ENCODE measurements at places on chromosomes 16 and 17.

- peak; percentile 50 for DNase-seq
Measured at GRCh38 chr17:13002761-13003453, 14.9 kb downstream of the ELAC2 start.

DNA sequence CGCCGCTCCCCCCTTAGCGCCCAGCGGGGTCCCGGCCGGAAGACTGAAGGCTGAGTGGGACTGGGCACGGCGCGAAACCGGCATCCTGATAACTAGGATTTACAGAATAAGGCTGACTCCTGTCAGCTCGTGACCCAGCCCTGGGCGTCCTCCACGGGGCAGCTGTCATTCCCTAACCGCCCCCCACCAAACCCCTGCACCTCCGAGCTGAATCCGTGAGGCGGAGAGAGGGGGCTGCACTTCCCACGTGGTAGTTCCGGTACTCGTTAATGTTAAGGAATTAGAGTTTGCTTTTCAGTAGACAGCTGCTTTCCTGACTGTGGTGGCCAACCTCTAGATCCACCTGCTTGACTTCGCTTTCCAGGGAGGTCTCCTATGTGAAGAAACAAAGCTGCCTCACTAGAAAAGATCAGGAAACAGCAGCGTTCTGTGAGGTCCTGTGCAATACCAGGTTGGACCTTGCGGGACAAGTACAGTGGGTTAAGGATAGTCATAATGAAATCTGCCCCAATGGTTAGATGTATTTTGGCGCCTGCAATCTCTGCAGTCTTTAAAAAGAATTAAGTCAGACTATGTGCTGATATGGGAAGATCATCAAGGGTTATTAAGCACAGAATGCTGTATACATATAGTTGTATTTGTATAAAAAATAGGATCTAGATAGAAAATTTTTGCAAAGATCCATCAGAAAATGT lies 1.1 kb upstream of the WBP2 start:
- no peak for DNase-seq

DNA sequence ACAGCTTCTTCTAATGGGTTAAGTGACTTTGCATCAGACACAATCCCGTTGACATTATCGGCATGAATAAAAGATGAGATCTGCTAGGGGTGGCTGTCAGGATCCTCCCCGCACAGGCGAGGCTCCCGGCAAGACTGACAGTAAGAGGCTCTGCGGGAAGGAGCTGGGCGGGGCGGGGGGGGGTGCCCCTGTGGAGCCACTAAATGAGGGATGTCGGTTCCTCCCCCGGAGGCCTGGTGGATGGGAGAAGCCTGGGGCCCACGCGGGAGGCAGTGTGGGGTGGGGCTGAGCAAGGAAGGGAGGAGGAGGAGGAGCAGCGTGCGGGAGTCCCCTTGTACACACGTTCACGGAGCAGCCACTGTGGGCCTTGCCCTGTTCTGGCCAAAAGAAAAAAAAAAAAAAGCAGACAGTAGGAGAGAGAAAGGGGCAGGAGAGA lies 190.9 kb upstream of the GSE1 start:
- DNase-seq: no peak

GRCh38 chr17:74702116-74702871 lies 10.4 kb downstream of the CD300LF start:
- no peak for DNase-seq

DNA sequence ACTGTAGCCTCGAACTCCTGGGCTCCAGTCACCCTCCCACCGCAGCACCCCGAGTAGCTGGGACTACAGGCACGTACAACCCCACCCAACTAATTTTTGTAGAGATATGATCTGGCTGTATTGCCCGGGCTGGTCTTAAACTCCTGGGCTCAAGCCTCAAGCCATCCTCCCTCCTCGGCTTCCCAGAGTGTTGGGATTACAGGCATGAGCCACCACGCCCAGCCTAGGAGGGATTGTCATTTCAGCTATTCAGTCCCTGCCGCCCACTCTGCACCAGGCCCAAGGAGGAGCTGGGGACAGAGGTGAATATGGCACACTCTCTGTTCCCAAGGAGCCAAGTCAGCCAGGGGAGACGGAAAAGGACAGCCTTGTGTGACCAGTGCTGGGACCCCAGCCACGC lies 256.2 kb downstream of the PARN start:
- DNase-seq: no peak

- DNase-seq: no peak
Measured at GRCh38 chr17:16943541-16944333, 28.2 kb downstream of the TNFRSF13B start.

DNA sequence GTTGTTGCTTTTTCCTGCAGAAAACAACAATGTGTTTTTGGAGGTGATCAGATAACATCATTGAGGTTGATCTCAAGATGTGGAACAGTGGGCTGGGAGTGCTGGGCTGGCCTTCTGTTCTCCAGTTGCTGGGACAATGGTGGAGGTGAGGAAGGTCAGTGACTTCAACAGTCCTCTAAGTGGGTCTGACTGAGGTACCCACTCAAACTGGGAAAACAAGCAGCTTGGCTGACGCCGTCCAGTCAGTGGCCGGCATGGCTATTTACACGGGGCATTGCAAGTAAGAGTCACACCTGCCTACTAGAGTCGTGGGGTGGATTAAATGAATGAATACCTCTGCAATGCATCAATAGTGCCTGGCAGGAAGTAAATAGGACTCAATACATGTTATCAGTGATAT lies 386.7 kb upstream of the ZFHX3 start:
- DNase-seq: no peak

GRCh38 chr16:3171855-3172593 lies 16.0 kb upstream of the OR1F1 start:
- no peak for DNase-seq

DNA sequence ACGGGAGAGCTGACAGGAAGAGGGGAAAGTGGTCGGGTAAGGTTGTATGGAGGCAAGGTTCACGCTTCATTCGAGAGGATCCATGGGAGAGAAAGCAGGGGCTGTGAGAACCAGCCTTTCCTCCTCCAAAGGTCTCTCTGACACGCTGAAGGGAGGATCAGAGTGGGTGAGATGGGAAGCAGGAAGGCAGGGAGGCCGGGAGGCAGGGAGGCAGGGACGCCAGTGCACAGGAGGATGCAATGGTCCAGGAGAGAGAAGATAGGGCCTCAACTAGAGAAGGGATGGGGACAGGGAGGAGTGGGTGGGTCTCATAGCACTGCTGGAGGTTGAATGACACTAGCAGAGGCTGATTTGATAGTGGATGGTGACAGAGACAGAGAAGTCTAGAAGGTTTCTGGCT lies 54.1 kb downstream of the PIMREG start:
- no peak for DNase-seq

DNA sequence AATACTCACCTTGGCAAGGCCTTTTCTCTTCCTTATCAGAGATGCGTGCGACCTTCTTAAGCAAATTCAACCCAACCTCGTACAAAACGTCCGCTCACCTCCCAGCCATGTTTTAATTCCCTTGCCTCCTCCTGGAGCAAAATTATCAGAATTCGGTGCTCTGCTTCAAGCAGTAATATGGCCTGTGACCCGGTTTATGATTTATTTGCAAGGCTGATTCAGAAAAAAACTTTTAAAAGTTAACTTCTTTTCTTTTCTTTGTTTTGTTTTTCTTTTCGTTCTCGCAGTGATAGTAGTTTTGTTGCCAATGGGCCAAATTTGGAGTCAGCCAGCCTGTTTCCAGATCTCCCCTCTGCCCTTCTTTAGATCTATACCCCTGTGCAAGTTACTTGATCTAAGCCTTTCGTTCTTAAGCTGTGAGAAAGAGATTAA lies at the start of gene PHLPP2:
Gene PHLPP2, minus strand, starts transcription at position 382 of the 432 bp plus-strand sequence. CDS start 9,906 bp downstream, outside the sequence.
- DNase-seq: no peak

DNA sequence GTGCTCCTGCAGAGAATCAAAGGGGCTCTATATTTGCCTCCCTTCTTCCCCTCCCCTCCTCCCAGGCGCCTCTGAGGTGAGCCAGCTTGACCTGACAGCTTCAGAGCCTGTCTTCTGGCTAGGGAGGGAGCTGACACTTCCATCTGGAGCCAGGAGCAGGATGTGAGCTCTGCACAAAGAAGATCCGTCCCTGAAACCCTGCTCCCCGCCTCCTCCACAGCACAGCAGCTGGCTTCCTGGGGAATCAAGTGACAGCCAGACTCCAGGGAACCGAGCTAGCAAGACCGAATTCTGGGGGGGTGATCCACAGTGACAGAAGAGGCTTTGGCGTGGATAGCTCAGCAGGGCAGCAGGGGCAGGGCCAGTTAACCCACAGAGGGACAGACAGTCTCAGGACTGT lies 37.2 kb downstream of the CCDC182 start:
- no peak for DNase-seq

DNA sequence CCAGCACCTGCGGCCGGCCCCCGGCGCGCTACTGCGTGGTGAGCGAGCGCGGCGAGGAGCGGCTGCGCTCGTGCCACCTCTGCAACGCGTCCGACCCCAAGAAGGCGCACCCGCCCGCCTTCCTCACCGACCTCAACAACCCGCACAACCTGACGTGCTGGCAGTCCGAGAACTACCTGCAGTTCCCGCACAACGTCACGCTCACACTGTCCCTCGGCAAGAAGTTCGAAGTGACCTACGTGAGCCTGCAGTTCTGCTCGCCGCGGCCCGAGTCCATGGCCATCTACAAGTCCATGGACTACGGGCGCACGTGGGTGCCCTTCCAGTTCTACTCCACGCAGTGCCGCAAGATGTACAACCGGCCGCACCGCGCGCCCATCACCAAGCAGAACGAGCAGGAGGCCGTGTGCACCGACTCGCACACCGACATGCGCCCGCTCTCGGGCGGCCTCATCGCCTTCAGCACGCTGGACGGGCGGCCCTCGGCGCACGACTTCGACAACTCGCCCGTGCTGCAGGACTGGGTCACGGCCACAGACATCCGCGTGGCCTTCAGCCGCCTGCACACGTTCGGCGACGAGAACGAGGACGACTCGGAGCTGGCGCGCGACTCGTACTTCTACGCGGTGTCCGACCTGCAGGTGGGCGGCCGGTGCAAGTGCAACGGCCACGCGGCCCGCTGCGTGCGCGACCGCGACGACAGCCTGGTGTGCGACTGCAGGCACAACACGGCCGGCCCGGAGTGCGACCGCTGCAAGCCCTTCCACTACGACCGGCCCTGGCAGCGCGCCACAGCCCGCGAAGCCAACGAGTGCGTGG lies 1.5 kb downstream of the NTN1 start:
- DNase-seq: no peak

DNA sequence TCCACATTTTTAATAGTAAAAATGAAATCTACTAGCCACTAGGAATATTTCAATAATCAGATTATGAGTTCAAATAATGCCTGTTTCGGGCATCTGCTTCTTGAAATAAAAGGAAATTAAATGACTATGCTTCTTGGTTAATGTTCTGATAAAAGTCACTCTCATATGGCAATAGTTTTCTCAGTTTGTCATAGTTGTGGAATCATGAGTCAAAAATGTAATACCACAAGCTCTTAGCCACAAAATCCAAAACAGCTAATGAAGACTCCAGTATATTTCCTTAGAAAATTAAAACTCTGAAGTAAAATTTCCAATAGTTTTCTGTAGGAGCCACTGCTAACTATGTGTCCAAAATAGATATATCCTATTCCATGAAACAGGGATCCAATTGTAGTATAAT lies 676.3 kb upstream of the CDH8 start:
- DNase-seq: no peak

DNA sequence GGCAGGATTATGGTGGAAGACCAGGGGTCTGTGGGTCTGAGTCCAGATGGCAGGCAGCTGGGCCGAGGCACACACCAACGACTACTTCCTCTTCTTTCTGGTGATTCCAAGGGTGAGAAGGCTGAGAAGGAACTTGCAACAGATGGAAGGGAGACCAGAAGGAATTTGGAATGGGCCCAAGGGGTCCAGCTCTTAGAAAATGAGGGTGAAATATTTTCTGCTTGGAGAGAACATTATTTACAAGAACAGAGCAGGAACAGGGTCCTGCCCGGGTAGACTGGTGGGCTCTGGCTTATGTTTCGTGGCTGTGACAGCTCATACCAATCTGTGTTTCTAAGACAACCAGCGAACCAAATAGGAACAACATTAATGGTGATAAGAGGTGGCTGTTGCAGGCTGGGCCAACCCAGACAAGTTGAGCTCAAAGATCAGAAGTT lies 36.6 kb downstream of the CCDC42 start:
- no peak for DNase-seq

DNA sequence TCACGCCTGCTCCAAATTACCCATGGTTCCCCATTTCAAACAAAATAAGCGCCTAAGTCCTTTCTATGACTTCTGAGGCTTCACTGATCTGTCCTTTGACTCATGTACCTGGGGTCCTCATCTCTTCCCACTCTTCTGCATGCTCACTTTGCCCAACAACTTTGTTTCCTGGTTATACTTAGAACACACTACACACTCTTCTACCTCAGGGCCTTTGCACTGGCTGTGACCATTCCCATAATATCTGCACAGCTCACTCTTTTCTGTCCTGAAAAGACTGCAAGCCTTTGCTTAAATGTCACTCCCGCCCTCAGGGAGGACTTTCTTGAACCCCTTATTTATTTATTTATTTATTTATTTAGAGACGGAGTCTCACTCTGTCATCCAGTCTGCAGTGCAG lies 14.1 kb downstream of the CDH1 start:
- DNase-seq: no peak

DNA sequence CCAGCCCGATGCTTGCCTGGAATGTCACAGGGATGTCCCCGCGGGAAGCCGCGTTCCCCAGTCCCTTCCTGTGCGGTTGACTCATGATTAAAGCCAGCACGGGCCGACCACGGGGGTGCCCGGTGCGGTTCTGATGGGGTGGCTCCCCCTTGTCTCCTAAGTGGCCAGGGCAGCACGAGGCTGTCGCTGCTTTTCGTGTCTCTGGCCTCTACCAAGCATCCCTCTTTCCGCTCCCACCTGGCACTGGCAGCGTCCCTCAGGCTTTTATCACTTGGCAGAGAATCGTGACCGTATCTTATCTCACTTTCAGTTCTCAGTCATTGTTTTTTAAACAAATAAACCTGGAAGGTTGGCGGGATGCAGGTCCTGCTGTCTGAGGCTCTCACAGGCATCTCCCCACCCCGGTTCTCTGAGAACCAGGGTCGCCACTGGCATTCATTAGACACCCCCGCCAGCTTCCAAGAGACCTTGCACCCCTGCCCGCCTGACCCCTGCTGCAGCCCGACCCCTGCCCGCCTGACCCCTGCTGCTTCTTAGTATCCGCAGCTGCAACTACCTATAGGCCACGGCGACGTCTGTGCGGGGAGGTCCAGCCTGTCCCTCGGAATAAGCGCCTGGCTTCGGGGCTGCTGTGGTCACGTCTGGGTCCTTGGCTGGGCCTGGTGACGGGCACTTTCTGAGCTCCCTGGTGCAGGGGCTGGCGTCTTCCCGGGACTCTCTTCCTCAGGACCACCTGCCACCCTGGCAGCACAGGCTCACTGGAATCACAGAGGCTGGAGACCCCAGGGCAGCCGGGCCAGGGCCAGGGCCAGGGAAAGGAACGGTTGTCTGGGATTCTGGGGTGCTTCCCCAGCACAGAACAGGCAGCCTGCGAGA lies 7.5 kb downstream of the C1QTNF8 start:
- no peak for DNase-seq

- DNase-seq: peak; percentile 90
Measured at GRCh38 chr17:980406-981291, 1.1 kb upstream of the NXN start.

GRCh38 chr17:7742729-7743128 lies 25.2 kb downstream of the DNAH2 start:
- no peak for DNase-seq

- DNase-seq: no peak
Measured at GRCh38 chr17:21379080-21379711, 3.0 kb downstream of the KCNJ12 start.

GRCh38 chr17:14197586-14197985 lies 39.1 kb downstream of the CDRT15 start:
- DNase-seq: no peak

GRCh38 chr17:38416840-38417209 lies 11.4 kb upstream of the ARHGAP23 start:
- DNase-seq: no peak

GRCh38 chr16:19757762-19758595 lies 39.9 kb downstream of the IQCK start:
- DNase-seq: peak; percentile 36

- no peak for DNase-seq
Measured at GRCh38 chr16:71781741-71782140, 26.9 kb downstream of the AP1G1 start.
